ENCODE measurements at places on chromosomes 1 and 21.

- DNase-seq = no peak
Measured at GRCh38 chr21:21051109-21052055, 53.2 kb downstream of the NCAM2 start.

GRCh38 chr1:228905701-228906101 is 170.4 kb downstream of the RHOU start:
- DNase-seq = no peak

- no peak for DNase-seq
Measured at GRCh38 chr1:202858331-202858730, 30.6 kb downstream of the RABIF start.

- no peak for DNase-seq
Measured at GRCh38 chr1:57443004-57443403, 19.1 kb upstream of the DAB1 start.

- DNase-seq = no peak
Measured at GRCh38 chr21:35091496-35091895, 42.4 kb upstream of the RUNX1 start.

- DNase-seq = no peak
Measured at GRCh38 chr1:168991667-168992475, 114.6 kb upstream of the ATP1B1 start.

- DNase-seq = no peak
Measured at GRCh38 chr1:8458607-8459006, 140.7 kb downstream of the SLC45A1 start.

GRCh38 chr1:180521474-180522212 is 19.3 kb upstream of the ACBD6 start:
- DNase-seq = no peak

- no peak for DNase-seq
Measured at GRCh38 chr1:85975912-85976371, 180.6 kb downstream of the COL24A1 start.

DNA sequence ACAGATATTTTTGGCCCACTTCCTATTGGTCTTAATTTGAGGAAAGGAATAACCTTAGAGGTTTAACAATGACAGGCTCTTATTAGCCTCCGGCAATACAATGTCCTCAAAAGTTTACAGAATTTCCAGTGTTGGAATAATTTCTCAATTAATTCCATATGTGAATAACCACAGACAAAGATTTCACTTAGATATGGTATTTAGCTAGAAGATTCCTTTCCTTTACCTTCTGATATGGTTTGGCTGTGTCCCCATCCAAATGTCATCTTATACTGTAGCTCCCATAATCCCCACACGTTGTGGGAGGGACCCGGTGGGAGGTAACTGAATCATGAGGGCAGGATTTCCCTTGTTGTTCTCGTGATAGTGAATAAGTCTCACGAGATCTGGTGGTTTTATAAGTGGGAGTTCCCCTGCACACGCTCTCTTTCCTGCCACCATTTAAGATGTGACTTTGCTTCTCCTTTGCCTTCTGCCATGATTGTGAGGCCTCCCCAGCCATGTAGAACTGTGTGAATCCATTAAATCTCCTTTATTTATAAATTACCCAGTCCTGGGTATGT is 54.9 kb upstream of the RGS7 start:
- DNase-seq = no peak

GRCh38 chr1:236222632-236223031 is 59.1 kb downstream of the ERO1B start:
- no peak for DNase-seq

GRCh38 chr1:84360316-84360715 is 38.0 kb upstream of the DNASE2B start:
- DNase-seq = no peak

DNA sequence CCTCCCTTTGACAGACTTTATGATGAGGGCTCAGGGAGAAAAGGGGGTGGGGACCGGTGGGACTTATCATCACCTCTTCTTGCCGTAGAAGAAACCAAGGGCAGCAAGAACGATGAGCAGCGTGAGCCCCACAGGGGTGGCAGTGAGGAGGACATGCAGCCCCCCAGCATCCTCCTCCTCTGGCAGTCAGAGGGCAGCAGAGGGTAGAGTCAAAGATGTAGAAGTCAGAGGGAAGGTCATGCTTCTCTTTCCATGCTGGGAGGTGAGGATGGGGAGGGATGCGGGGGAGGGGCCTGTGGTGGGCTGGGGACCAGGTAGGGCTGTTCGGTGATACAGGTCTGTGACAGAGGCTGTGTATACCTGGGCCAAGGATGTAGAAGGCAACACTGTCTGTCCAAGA is 14.8 kb downstream of the INSRR start:
- no peak for DNase-seq

- DNase-seq = no peak
Measured at GRCh38 chr1:219733511-219734174, 120.7 kb upstream of the ZC3H11B start.

DNA sequence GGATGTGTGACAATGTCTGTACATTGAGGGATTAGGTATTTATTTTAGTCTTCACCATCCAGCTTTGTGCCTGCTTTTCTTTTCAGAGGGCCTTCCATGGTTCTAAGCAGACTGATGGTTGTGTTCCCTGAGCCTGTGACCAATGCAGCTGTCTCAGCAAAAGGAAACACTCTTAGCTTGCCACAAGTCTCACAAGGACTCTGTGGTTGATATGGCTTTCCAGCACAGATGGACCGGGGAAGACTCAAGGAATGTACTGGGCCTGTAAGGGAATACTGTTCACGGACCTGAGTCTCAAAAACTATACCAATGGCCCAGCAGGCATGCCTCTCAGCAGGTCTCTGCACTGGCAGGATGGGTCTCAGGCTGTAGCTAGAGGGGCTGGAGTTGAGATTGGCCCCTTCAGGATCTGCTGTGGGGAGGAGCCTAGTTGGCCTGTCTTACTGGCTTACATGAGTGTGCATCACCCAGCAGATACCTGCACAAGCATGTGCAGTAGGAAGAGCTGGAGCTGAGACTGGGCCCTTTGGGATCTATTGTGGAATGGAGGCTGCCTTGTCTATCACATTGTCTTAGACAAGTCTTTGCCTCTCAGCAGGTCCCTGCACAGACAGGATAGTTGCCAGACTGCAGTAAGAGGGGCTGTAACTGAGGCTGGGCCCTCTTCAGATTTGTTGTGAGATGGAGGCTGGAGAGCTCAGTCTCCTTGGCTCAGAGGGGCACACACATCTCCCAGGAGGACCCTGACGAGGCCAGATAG is 52.0 kb upstream of the PDC start:
- DNase-seq = no peak

- DNase-seq = no peak
Measured at GRCh38 chr1:220999872-221000863, 120.9 kb downstream of the HLX start.

- DNase-seq = no peak
Measured at GRCh38 chr1:101259744-101260148, 22.9 kb downstream of the S1PR1 start.

DNA sequence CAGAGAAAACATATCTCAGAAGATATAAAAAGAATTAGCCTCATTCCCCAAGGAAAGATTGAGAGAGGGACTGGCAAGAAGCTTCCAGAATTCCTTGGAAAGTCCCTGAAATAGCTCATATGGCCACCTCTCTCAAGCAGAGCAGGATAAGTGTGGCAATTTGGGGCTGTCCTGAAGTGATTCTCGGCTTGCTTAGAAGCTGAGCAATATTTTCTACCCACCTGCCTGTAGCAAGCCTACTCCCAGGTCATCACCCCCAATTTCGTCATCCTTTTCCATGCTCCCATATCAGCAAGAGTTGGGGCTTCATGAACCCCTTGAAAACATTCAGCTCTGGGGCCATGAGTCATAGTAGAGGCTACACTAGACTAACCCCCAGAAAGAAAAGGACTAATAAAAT is 131.5 kb downstream of the PLPP3 start:
- no peak for DNase-seq

DNA sequence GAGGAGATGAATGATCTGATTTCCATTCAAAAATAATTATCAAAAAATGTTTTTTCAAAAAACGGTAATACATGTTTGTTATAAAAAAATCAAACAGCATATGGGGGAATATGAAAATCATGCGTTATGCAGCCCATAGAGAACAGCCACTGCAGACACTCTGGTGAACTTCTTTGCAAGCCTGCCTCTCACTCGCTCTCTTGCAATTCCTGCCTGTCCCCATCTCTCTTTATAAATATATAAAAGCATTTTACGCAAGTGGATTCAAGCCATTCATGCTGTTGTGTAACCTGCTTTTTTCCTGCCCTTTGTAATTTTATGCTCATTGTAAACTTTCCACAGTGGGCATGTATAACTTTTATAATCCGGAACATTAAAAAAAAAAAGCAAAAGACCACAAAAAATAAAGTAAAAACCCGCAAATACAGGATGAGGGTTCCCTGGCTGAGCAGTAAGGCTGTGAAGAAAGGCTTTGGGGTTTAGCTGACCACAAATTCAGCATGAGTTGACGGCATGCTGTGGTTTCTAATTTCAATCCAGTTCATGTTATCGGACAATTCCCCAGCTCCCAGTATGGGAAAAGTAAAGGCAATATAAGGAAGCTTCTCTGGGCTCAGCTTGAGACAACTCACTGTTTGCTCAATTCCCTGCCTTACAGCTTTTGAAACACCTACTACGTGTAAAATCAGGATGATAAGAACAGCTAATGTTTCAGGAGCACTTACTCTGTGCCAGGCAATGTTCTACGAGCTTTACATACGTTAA is 52.8 kb upstream of the ZBTB40 start:
- no peak for DNase-seq

GRCh38 chr1:235417086-235417697 is 50.0 kb downstream of the TBCE start:
- peak; percentile 35 for DNase-seq

GRCh38 chr21:45319461-45320211 is 31.9 kb upstream of the POFUT2 start:
- DNase-seq = no peak

GRCh38 chr1:54105736-54106269 is 47.0 kb downstream of the CDCP2 start:
- no peak for DNase-seq

- DNase-seq = no peak
Measured at GRCh38 chr1:156804572-156805243, 11.9 kb downstream of the SH2D2A start.

- no peak for DNase-seq
Measured at GRCh38 chr1:53868565-53868964, 21.0 kb downstream of the YIPF1 start.

DNA sequence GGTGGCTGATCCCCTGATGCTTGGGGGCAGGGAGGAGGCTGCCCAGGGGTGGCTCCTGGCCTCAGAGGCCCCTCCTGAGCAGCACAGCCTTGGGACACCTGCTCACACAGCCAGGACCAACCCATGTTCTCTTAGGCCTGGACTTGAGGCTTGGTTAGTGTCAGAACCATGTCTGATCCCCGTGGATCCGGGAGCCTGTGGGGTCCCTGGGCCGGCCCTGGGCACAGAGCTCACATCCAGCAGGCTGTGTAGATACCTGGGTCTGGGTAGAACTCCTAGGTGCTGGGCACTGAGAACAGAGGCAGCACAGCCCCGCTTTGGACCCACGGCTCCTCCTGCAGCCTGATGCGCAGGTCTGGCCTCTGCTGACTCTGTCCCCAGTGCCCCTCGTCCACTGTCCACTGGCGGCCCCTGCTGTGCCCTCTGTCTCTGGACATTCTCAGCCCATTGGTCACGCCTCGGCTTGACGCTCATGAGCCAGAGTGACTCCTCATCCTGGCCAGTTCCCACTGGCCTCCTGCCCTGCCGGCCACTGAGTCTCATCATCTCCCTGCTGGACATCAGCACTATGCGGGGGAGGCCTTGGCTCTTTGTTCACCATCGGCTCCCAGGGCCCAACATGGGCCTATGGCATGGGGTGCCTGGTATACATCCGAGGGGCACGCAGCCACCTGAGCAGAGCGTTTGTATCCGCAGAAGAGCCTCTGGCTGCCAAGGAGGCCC is 70.2 kb downstream of the TRIM11 start:
- DNase-seq = no peak

DNA sequence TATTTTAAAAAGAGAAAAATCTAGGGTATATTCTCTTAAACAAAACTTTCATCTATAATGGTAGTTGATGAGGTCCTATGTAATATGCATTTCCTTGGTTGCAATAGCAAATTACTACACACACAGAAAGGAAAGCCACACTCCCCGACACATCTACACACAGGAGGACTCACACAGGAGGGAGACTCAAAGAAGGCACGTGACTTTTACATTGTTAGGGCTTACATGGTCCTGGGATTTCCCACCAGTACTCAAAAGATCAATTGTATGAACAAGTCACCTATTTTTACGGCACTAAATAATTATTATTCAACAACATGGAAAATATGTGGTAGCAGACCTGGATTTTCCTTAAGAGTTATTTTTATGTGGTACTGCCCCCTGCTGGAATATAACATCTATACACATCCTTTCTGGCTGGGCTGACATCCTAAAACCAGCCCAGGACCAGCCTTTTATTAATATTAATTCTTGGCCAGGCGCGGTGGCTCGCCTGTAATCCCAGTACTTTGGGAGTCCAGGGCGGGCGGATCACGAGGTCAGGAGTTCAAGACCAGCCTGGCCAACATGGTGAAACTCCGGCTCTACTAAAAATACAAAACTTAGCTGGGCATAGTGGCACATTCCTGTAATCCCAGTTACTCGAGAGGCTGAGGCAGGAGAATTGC is 33.9 kb upstream of the LGALS8 start:
- no peak for DNase-seq

DNA sequence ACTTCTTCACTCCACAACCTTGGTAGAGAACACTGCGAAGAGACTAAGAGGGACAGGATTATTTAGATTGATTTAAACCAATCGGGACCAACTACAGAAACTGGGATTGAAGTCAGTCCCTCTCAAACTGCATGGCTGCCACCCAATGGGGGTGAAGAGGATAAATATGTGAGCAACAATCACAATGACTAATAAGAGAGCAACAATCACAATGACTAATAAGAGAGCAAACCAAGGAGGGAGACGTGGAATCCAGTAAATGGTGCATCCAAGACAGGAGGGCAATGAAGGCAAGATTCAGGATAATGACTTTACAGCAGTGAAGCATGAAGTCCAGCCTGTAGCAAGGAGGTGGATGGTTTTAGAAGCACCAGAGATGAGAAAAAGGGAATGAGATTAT is 322.8 kb downstream of the TTLL7 start:
- no peak for DNase-seq

DNA sequence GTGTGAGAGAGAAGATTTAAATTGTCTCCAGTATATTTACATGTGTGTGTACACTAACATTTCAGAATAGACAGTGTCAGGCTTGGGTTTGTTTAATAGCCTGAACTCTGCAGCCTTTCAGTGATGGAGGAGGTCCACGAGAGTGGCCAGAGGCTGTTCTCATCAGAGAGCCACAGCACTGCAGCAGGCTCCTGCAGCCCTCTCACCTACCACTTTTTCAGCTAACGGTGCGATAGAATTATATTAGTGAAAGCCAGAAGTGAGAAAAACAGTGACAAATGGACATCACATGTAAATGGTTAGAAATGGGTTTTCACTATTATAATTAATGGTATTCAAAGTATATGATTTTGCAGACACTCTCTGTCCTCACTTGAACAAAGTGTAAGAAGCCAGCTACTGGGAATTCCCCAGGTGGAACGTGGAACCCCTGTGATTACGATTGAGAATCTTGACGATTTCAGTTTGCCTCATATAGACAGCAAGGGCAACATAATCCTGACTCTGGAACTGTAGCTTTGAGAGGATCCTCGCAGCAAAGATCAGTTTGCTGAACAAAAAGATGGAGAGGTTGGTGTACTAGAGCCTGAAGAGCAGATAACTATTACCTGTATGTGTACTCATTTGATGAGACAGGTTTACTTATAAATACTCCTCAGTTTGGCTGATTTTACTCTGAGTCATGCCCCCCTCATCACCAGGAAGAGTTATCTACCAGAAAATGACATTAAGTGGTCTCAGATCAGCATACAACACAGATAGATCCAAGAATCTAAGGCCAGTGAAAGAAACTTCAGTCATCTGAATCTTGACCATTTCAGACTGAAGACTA is 31.4 kb downstream of the IFI16 start:
- DNase-seq = no peak
